ENCODE measurements at places on chromosomes 16 and 17. TPM values are rescaled to one million over a fixed set of nuclear protein-coding genes. Genes with fewer than 3 reads are reported as not detected.

DNA sequence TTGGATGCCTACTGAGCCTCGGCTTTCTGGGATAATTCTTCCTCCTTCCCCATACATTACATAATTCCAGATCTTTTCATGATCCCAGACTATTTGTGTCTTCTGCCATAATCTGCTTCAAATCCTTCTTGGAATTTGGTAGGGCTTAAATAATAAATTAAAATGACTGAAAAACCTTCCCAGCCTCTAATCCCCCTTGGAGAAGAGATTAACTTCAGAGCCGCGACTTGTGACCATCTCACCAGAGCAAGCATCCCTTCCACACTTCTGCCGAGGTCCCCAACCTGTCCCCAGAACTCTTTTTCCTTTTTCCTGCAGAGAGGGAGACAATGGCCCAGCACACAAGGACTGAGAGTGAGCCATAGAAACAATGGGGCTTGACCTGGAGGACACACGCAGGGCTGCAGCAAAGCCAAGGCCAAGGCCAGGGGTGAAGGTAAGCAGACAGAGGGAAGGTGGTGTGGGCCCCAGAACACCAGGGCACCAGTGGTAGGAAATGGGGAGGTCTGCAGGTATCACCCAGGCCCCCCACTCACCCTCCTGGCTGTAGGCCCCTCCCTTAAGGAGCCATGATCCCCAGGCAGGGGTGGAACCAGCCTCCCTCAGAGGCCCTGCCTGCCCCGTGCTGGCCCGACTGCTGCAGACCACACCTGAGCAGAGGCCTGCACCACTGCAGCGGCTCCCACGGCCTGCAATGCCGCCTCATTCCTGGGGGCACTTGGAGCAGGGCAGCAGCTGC, 9.6 kb upstream of the BCAR1 start:
- DNase-seq: no peak

DNA sequence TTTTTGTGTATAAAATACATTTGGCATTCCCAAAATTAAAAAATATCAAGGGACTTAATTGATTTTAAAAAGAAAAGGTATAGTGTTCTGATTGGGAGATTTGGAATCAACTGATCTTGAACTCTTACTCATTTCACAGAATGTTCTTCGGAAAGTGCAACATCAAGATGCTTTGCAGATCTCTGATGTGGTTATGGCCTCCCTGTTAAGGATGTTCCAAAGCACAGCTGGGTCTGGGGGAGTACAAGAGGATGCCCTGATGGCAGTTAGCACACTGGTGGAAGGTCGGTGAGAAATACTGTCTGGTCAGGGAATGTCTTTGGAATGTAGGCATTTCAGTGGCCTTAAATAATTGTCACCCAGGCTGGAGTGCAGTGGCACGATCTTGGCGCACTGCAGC, 19.5 kb upstream of the TBKBP1 start:
- no peak for DNase-seq

DNA sequence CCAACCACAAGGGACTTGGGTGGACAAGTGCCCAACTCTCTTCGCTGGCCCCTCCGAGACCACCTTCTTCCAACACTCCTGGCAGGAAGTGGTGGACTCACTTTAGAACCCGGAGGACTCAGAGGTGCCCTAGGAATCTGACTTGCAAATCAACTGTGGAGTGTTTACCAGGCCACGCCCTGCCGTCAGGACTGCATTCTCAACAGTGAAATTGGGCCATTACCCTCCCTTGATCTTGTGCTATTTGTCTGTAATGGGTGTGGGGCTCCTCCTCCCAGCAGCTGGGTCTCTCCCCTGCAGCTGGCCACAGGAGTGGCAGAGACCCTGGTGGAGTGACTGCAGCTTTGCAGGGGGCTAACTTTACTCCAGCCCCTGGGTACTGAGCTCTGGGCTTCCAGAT, 212.2 kb upstream of the RPL38 start:
- DNase-seq: no peak

DNA sequence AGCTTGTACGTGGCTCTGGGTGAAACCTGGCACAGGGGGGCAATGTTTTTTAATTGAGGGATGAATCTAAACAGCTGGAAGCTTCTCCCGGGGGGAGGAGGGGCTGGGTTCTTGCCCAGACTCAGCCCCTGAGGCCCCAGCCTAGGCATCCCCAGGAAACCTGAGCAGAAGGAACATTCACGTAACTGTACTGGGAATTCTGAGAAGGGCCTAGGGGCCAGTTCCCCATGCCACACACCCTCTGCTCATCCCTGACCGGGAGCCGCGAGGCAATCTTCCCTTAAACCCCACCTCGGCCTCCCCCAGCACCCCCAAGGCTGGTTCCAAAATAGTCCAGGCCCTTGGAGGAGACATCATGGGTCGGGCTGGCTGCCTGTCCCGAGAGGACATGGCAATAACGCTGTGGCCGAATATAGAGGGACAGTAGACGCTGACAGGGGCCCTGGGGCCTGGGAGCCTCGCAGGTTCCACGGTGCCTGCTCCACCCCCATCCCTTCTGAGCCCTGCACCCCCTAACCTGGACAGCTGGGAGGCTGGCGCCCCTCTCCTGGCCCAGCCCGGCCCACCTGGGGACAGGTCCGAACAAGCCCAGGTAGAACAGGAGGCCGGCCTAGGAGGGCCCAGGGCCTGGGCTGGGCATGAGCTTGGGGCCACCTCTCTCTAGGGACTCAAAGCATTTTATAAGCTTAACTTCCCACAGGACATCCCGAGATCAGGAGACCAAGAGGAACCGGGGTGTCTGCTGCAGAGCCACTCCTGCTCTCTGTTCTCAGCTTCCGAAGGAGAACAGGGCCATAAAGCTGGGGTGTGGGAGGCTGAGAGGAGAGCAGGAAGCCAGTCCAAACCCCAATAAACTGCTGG, 83.2 kb upstream of the TOB1 start:
- no peak for DNase-seq

DNA sequence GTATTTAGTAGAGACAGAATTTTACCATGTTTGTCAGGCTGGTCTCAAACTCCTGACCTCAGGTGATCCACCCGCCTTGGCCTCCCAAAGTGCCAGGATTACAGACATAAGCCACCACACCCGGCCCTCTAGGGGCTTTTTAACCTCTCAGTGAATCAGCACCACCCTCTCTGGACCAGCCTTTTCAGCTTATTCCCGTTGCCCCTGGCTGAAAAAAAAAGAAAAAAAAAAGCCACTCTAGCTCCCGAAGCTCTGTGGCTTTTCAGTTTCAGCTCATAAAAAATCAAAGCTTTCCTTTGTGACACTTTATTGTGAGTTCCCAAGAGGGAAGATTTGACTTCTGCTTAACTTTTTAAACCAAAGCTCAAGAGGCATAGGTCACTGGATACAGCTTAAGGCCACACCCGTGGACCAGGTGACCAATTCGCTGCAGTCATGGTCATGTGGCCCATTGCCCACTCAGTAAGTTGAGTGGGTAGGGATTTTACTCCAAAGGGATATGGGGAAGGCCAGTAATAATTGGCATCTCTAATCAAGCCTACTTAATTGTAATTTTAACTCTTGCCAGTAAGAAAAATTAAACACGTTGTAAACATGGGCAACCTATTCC, 46.6 kb upstream of the MED13 start:
- DNase-seq: no peak

- DNase-seq: no peak
Observed at GRCh38 chr16:24009098-24009497, 173.3 kb downstream of the PRKCB start.

- no peak for DNase-seq
Observed at GRCh38 chr17:28726226-28726626, at the start of gene TLCD1. TLCD1 (minus strand) TSS chr17:28726233; CDS start chr17:28726097, 136 bp downstream.

The TRPV2 gene
- polyA plus RNA-seq: 38.4 TPM

Measured in AG04450 (cell line).